ENCODE measurements at places on chromosomes 1 and 21. TPM values are rescaled to one million over a fixed set of nuclear protein-coding genes. Genes with fewer than 3 reads are reported as not detected.

CRP gene
- total RNA-seq, result not detected

DDX59 gene
- 12.4 TPM for total RNA-seq

GREM2 gene
- total RNA-seq, result 5.6 TPM

GBP1 gene
- total RNA-seq, result 23.9 TPM

SLFNL1 gene
- 0.72 TPM for total RNA-seq

PAPPA2 gene
- 5.8 TPM for total RNA-seq

XKR8 gene
- 12.7 TPM for total RNA-seq

Measured in osteoblast (primary cell).